Activated T-cell treated with anti-CD3 and anti-CD28 coated beads for 4 hours (primary cell): ENCODE measurements at places on chromosomes 1 and 21.

DNA sequence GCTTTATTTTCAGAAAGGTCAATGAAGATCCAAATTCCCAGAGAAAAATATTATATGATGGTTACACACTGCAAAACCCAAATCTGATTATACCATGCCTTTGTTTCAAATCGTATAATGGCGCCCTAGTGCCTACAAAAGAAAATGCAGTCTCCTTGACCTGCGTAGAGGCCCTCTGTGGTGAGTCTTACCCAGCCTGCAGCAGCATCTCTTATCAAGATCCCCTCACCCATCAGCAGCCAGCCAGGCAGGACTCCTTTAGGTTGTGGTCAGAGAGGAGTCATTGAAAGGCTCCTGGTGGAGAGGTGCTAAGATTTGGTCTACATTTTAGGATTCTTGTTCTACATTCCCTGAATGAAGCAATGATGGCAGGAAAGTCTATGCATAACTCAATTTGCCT lies 23.7 kb upstream of the DAB1 start:
- no peak for DNase-seq

DNA sequence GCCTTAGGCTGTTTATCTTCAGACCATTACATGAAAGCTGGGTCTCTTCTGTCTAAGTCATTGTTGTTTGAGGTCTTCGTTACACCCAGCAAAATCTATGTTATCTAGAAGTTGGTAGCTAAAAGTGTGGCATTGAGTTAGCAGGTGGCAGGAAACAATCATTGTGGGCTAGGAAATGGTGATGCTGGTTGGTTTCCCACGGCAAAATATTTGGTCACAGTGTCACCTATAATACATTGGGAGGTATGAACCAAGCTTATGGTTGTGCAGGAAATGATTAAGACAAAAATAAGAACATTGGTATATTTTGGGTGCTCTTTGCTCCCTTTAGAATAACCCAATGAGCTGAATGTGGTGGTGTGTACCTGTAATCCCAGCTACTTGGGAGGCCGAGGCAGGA lies 169.7 kb downstream of the TRIM33 start:
- no peak for DNase-seq

GRCh38 chr1:72227667-72228066 lies 54.7 kb downstream of the NEGR1 start:
- DNase-seq = no peak

- DNase-seq = peak; percentile 40
Measured at GRCh38 chr1:91555821-91556531, 55.3 kb downstream of the CDC7 start.

GRCh38 chr21:30839304-30839703 lies 9.7 kb upstream of the KRTAP7-1 start:
- peak; percentile 4 for DNase-seq

- peak; percentile 15 for DNase-seq
Measured at GRCh38 chr21:25639551-25640201, 618 bp downstream of the JAM2 start.

DNA sequence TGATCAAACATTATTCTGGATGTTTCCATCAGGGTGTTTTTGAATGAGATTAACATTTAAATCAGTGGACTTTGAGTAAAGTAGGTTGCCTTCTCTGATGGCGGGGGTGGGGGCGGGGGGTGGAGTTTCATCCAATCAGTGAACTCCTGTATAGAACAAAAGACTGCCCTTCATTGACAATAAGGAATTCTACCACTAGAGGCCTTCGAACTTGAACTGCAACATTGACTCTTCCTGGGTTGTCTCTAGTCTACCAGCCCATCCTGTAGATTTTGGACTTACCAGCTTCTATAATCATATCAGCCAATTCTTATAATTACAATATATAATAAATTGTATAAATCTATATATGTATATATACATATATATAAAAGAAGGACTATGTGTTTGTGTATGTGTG lies 520.4 kb upstream of the CXADR start:
- no peak for DNase-seq

DNA sequence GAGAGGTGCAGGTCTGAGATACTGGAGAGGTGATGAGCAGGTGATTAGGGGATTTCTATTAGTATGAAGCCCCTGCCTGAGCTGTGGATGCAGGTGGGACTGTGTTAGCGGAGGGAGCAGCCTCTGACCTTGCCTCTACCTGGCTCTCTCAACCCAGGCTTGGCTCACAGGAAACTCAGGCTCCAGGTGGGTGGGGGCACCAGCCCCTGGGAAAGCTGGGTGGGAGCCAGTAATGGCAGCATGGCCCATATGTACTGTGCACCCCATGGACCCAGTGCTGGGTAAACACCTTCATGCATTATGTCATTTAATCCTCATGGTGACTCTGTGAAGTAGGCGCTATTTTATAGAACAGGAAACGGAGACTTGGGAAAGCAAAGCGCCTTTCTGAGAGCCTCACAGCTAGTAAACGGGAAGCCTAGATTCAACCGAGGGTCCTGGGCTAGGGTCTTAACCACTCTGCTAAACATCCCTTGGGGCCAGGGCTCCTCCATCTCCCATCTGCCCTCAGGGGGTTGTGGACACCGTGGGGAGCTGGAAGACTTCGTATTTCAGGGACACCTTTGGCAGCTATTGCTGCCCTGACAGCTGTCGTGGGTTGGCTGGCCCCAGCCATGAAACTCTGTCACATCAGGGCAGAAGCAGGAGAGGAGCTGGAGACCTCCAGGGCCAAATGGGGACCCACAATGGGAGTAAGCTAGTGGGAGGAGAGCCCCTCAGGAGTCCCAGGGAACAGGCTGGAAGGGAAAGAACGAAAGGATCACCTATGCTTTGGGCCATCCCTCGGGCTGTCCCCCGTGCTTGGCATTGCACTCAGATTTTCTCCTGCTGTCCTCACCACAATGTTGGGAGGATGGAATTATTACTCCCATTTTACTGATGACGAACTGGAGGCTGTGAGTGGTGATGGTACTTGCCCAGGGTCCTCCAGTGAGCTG lies 59.6 kb upstream of the CSF3R start:
- DNase-seq = no peak

- DNase-seq = no peak
Measured at GRCh38 chr21:28590026-28590425, 402.7 kb downstream of the LTN1 start.

- peak; percentile 34 for DNase-seq
Measured at GRCh38 chr1:227946624-227947385, 927 bp downstream of the WNT9A start.

DNA sequence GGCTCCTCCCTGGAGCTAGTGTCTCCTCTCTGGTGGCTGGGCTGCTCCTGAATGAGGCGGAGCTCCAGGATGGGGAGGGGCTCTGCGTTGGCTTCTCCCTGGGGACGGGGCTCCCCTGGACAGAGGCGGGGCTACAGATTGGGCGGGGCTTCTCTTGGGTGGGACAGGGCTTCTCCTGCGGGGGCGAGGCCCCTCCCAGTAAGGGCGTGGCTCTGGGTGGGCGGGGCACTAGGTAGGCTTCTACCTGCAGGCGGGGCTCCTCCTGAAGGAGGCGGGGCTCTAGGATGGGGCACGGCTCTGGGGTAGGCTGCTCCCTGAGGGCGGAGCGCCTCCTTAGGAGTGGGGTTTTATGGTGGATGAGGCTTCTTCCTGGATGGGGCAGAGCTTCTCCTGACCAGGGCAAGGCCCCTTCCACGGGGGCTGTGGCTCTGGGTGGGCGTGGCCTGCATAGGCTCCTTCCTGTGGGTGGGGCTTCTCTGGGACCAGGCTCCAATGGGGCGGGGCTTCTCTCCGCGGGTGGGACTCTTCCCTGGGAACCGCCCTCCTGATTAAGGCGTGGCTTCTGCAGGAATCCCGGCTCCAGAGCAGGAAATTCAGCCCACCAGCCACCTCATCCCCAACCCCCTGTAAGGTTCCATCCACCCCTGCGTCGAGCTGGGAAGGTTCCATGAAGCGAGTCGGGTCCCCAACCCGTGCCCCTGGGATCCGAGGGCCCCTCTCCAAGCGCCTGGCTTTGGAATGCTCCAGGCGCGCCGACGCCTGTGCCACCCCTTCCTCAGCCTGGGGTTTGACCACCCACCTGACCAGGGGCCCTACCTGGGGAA lies 22.7 kb upstream of the ARF1 start:
- peak; percentile 53 for DNase-seq

DNA sequence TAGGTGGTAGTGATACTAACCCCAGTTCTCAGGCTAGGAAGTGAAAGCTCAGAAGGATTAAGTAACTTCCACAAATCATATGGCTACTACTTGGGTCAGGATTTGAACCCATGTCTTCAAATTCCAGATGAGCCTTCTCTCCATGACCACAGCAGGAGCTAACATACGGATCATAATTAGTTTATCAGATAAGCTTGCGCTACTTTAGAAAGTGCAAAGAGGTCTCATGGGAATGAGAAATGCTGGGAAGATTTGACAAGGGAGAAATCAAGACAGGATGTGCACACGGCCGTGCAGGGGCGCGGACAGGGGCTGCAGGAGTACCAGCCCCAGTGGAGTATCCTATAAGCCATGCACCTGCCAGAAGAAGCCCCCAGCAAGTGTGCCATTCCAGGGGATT lies 5.2 kb downstream of the PLEKHA6 start:
- DNase-seq = no peak

DNA sequence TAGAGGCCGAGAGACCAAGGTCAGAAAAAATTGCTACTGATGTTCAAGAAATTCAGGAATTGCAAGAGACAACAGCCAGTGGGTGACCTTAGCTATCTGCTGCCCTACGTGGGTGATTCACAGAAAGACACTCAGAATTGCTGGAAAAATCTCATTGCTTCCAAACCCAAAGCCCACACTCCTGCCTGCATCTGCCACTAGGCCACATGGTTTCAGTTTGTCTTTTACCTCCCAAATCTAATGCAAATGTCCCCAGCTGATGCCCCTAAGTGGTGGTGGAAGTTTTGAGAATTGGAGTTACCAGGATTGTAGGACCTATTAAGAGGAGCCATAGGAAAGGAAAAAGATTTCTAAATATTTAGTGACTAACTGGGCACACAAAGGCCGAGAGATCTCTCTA lies 341.5 kb upstream of the CHRM3 start:
- no peak for DNase-seq
